Spinal cord (tissue), 10 donors: ENCODE measurements at places on chromosomes 1 and 21. TPM values are rescaled to one million over a fixed set of nuclear protein-coding genes. Genes with fewer than 3 reads are reported as not detected.

DNA sequence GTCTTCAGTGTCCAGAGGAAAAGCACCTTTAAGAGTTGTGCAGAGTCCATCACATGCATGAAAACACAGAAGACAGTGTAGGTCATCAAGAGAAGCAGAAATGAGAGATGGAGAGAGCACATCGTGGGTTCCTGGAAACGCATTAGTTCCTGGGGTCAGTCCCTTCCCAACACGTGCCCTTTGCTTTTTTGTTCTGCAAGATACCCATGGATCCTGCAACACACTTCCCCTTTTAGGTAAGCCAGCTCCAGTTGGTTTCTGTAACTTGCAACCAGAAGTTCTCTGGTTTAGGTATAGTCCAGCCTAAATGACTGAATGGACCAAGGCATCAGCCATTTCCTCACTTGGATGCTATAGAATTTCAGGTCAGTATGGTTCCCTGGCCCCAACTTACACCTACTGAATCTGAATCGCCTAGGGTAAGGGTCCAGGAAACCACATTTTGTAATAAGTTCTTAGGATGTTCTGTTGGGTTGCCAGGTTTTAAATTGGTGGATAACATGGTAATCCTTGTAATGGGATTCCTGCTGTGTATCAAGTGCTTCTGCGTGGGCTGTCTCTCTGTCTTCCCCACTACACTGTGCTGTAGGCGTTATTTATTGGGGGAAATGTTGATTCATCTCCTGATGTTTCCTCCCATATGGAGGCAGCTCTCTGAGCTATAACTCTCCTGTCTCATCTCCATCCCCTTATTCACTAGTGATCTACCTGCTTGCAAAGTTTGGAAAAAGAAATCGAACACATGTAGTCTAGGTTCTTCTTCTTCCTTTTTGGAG lies 230.6 kb downstream of the TNR start:
- H3K4me1 ChIP-seq = no peaks in the 10 kb centered on the region
- no peaks in the 10 kb centered on the region for H3K27me3 ChIP-seq
- H3K36me3 ChIP-seq = no peaks in the 10 kb centered on the region
- no peak overlapping the region for H3K4me3 ChIP-seq

- H3K27ac ChIP-seq = no peak overlapping the region
- H3K4me1 ChIP-seq = peaks cover 3% of the 10 kb centered on the region
- H3K36me3 ChIP-seq = peaks cover 31% of the 10 kb centered on the region
- no peak overlapping the region for H3K4me3 ChIP-seq
- no peaks in the 10 kb centered on the region for H3K27me3 ChIP-seq
These were observed 16.5 kb downstream of the AKR7A3 start for GRCh38 chr1:19272064-19272463.

DNA sequence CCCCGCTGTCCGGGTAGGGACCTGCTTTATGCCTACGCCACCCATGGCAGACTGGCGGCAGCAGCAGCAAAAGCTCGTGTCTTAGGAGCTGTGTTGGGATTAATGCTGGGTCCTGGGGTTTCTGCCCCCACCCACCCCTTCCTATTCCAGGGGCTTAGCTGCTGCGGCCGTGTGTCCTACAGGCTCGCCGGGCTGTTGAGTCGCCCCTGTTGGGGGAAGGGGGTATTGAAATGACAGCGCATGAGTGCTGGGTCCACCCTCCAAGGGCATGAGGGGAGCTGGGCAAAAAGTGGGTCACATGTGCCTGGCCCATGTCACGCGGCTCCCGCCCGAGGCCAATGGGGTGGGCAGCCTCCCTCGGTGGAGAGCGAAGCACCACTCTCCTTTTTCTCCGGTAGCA lies 118.3 kb upstream of the COL6A1 start:
- no peak overlapping the region for H3K4me3 ChIP-seq
- peaks cover 24% of the 10 kb centered on the region for H3K36me3 ChIP-seq
- no peak for DNase-seq
- peaks cover 6% of the 10 kb centered on the region for H3K4me1 ChIP-seq
- no peak overlapping the region for H3K27ac ChIP-seq

DNA sequence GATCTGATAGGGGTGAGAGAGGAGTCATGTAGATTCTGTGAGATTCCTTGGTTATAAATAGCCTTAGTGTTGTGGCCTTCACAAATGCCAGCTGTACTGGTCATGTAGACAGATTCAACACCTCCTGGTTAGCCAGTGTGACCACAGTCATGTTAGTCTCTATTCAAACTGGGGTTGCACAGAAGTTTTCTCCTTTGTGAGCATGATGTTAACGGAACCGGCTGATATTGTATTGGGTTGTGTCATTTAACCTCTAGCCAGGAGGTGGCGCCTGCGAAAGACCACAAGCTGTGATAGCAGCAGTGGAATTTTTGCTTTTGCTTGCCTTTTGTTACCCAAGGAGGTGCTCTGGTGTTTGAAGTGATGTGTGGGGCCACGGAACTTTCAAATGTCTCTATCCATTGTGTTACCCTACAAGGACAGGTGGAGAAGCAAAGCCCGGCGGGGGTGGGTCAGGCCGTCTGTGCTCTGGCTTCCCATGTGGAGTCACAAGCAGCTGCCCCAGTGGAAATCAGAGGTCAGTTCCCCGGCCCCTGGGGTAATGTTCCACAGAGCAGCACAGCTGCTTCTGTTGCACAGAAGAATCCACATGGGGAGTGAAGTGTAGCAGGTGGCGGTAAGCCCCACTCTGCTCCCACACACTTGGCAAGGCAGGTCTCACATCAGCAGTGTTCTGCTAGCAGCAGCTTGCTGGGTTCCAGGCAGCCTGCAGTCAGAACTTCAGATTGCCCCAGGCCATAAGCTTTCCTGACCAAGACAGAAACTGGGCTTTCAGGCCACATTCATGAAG lies 112.6 kb downstream of the ADAMTS1 start:
- no peaks in the 10 kb centered on the region for H3K36me3 ChIP-seq
- H3K27ac ChIP-seq = no peak overlapping the region
- no peak overlapping the region for H3K4me3 ChIP-seq
- no peak for DNase-seq
- H3K27me3 ChIP-seq = no peaks in the 10 kb centered on the region

GRCh38 chr21:17853393-17854275 lies 34.5 kb upstream of the C21orf91 start:
- DNase-seq = no peak
- no peak overlapping the region for H3K27ac ChIP-seq
- no peaks in the 10 kb centered on the region for H3K36me3 ChIP-seq
- H3K4me1 ChIP-seq = no peaks in the 10 kb centered on the region

DNA sequence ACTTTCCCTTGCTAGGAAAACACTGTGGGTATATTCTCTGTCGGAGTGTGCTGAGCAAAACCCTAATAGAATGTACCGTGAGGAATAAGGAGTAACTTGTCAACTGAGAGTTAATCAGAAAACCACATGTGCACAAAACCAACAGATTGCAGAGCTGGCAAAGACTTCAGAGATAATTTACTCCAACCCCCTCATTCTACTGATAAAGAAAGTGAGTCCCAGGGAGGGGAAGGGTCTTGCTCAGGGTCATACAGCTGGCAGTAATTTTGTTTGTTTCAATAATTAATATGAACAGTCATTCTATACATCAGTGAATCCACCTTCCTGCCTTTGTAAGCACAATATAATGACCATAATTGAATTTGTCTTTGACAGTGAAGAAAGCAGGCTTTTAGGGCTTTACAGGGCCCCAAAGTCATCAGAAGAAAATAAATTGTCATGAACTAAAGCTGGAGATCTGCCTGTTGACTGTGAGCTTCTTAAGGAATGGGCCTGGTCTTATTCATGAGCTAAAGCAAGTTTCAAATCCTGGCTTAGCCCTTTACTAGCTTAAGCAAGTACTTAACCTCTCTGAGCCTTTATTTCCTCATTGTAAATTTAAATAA lies 67.2 kb upstream of the HOOK1 start:
- H3K4me3 ChIP-seq = no peak overlapping the region
- no peaks in the 10 kb centered on the region for H3K27me3 ChIP-seq
- peaks cover 2% of the 10 kb centered on the region for H3K4me1 ChIP-seq
- DNase-seq = no peak
- H3K27ac ChIP-seq = no peak overlapping the region

- peaks cover 18% of the 10 kb centered on the region for H3K36me3 ChIP-seq
- H3K27ac ChIP-seq = no peak overlapping the region
- H3K4me1 ChIP-seq = peaks cover 28% of the 10 kb centered on the region
- H3K4me3 ChIP-seq = no peak overlapping the region
- H3K27me3 ChIP-seq = peaks cover 50% of the 10 kb centered on the region
These were observed 534 bp upstream of the WRAP73 start for GRCh38 chr1:3650248-3651025.

DNA sequence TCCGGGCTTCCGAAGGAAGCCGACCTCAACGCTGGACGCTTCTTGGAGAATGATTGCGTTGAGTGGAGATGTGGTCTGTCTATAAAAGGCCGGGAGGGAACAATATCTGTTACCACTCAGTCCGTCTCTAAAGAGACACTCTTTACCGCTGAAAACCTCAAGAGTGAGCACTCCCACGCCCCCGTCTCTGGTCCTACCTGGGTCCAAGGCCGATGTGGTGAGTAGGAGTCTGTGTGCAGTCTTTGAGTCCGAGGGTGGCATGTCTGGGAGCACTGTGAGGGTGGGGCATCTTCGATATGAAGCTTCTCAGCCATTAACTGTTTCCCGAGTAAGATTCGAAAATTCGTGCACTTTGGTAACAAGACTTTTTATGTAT lies 576 bp downstream of the ZFP69 start:
- no peaks in the 10 kb centered on the region for H3K36me3 ChIP-seq
- no peaks in the 10 kb centered on the region for H3K27me3 ChIP-seq
- H3K4me3 ChIP-seq = peak overlapping the region; percentile 51

DNA sequence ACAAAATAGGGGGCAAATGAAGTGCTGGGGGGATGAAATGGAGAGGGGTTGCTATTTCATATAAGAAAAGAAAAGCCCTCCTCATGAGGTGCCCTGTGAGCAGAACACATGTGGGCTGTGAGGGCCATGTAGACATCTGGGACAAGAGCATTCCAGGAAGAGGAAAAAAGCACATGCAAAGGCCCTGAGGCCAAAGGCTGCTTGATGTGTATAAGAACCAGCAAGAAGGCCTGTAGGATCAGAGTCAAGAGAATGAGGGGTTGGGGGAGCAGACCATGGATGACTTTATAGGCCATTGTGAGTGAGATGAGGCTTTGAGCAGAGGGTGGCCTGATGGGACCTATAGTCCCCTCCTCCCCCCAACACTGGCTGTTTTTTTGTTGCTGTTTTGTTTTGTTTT lies 7.7 kb upstream of the RAB4A start:
- H3K27ac ChIP-seq = no peak overlapping the region
- no peaks in the 10 kb centered on the region for H3K4me1 ChIP-seq
- H3K36me3 ChIP-seq = peaks cover 2% of the 10 kb centered on the region
- no peak for DNase-seq
- H3K27me3 ChIP-seq = no peaks in the 10 kb centered on the region

DNA sequence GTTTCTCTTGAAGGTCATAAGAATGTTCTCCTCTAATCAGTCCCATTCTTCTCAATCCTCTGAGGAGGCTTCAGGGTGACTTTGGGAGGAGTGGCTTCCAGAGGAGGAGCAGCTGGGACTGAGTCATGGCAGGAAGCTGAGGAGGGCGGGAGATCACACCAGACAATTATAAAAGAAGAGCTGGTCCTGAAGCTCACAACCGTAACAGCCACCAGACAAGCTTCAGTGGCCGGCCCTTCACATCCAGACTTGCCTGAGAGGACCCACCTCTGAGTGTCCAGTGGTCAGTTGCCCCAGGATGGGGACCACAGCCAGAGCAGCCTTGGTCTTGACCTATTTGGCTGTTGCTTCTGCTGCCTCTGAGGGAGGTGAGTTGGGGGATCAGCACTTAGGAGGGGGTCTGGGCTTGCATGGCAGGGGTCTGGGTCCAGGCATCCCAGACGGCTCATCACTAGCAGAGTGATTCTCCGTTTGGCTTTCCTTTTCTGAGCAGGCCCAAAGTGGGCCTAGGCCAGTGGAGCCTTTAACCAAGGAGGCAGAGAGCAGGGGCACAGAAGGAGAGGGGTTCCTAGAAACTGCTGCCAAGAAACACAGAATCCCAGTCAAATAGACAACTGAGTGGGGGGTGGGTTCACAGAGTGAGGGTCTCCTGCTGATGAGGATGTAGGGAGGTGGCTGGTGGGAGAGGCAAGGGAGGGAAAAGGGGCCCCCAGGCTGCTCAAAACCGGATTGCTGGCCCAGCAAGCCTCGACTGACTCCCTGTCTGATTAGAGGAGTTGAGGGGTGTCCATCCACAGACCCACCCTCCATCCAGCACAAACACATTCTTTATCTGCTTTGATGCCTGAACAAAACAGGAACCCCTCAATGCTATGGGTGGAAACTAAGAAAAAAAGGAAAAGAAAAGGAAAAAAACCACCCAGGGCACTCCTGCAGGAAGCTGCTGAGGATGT lies at the start of gene ECM1:
Gene ECM1, plus strand, starts transcription at position 198 of the 953 bp plus-strand sequence. Its CDS starts 101 bp downstream, at position 299.
- no peak for DNase-seq
- H3K36me3 ChIP-seq = peaks cover 81% of the 10 kb centered on the region
- H3K4me3 ChIP-seq = no peak within 1 kb of the TSS
- peak within 1 kb of the TSS; percentile 69 for H3K27ac ChIP-seq
- no peaks in the 10 kb centered on the region for H3K27me3 ChIP-seq

- DNase-seq = no peak
- H3K4me1 ChIP-seq = peaks cover 5% of the 10 kb centered on the region
- H3K36me3 ChIP-seq = no peaks in the 10 kb centered on the region
- H3K27me3 ChIP-seq = no peaks in the 10 kb centered on the region
- no peak overlapping the region for H3K27ac ChIP-seq
These were observed 28.8 kb upstream of the TSPAN2 start for GRCh38 chr1:115118086-115118485.

GRCh38 chr1:173016419-173016818 lies 34.3 kb downstream of the TNFSF18 start:
- no peaks in the 10 kb centered on the region for H3K27me3 ChIP-seq
- H3K27ac ChIP-seq = no peak overlapping the region
- no peak overlapping the region for H3K4me3 ChIP-seq
- no peaks in the 10 kb centered on the region for H3K4me1 ChIP-seq

Gene MAP10
- 5.2 TPM for total RNA-seq

Gene LCE6A
- total RNA-seq = not detected

Gene RNU1-3
- 29,651 TPM for total RNA-seq

Gene TPM3
- total RNA-seq = 235 TPM

Gene AMY1A
- not detected for total RNA-seq

Gene DMBX1
- total RNA-seq = 0.33 TPM

Gene CD160
- 0.30 TPM for total RNA-seq
